Fibroblast of lung (primary cell): ENCODE measurements at places on chromosomes 5 and 9. TPM values are rescaled to one million over a fixed set of nuclear protein-coding genes. Genes with fewer than 3 reads are reported as not detected.

Gene GGTA1
- 0.03 TPM in 1 of 2 replicates, not detected in the other for polyA plus RNA-seq

Gene SLC9A3
- 0.78 and 0.84 TPM in 2 replicates for polyA plus RNA-seq

DNA sequence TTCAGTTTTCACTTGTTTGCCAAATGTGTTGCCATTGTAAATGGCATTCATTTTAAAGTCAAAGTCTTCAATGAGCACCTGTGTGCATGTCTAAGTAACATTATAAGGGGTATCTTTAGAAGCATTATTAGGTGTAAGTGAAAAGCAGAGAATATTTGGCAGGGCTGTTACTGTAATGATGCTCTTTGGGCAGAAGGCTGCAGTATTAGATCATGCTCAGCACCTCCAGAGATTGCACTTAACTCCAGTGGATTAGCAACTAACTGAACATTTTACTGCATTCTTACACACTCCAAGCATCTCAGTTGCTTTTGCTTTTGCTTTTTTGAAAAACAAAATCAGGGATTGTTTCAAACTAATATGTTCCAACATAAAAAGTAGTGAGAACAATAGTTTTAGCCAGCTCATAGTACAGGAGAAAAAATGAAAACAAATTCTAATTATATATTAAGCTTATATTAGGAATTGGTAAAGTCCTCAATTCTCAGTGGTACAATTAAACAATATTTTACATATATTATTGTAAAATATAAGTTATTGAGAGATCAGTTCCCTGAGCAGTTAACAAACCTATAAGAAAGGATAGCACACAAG, 1740.9 kb upstream of the CDH9 start:
- peak; percentile 0 for DNase-seq

GRCh38 chr5:60722416-60722815, 22.4 kb upstream of the DEPDC1B start:
- no peak for DNase-seq

DNA sequence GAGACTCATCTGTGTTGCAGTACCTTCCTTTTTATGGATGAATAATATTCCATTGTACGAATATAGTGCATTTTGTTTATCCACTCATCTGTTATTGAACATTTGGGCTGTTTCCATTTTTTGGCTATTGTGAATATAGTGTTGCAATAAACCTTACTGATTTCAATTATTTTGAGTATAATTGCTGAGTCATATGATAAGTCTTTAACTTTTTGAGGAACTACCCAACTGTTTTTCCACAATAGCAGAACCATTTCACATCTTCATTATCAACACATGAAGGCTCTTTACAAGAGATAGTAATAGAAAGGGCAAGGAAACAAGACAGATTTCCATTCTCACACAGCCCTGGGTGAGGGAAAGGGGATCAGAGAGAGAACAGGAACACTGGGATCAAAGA, 329.2 kb downstream of the RAB3C start:
- DNase-seq, result no peak
